GM13977 (cell line): ENCODE measurements at places on chromosomes 11 and 22.
A peak's percentile ranks its signal among the peaks of the same experiment; 100 is the strongest.

- no peak for DNase-seq
These were observed 859 bp upstream of the BIRC3 start for GRCh38 chr11:102316346-102316904.

- no peak for DNase-seq
These were observed 21.7 kb downstream of the POU2AF1 start for GRCh38 chr11:111357150-111358037.

DNA sequence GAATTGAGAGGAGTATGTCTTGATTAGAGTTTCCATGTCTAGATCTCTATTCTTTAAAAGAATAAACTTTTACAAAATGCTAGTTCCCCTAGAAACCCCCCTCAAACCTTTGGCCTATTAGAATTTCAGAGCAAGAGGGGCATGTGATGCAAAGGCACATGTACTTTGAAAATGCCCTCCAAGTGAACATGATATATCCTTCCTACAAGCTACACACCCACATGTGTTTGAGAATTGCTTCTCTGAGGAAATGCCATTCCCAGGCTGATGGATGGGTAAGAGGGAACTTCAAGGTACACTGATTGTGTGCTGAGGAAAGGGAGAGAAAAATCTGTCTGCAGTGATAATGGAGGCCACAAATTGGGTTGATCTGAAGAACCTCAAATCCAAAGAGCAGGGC lies 59.5 kb upstream of the PSMA1 start:
- no peak for DNase-seq

DNA sequence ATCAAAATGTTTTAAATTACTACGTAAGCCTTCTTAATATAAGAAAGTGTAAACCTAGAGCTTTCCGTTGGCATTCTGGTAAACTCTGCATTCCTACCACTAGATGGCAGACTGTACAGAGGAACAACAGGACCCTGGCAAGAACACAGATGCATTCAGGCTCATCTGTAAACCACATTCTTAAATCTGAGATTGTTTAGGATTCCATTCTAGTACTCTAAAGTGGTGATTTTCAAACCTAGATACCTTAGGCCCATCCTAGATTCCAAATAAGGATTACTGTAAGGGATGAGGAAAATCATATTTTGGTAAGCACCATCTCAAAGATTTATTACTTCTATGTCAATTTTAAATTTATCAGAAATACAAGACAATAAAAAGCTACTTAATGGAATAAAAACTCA lies 26.9 kb downstream of the PICALM start:
- DNase-seq: peak; percentile 50

- no peak for DNase-seq
These were observed 27.1 kb upstream of the TOP3B start for GRCh38 chr22:22009661-22010060.
